ENCODE measurements at places on chromosomes 3 and 15.

DNA sequence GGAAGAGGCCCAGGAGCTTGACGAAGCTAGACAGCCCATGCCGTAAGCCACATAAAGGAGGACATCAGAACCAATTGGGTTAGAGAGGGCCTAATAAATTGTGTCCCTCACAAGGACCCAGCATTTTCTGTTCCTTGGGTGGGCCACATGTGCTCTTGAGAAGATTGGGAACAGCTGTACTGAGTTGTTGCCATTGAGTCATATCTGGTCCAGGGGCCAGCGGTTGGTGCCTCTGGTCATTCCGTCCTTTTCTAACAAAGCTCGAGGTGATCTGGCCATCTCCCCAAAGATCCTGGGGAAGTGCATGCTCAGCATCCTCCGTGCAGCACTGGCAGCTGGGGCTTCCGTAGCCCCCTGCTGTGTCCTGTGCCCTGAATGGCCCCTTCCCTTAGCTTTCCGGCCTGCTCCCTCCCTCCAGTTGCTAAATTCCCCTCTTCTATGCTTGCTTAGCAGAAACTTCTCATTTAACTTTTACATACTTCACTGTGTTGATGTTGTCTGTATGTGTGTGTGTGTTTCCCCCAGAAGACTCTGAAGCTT, 73.0 kb downstream of the EEFSEC start:
- no peak for DNase-seq

GRCh38 chr15:71048913-71049675, 66.2 kb upstream of the THSD4 start:
- no peak for DNase-seq

DNA sequence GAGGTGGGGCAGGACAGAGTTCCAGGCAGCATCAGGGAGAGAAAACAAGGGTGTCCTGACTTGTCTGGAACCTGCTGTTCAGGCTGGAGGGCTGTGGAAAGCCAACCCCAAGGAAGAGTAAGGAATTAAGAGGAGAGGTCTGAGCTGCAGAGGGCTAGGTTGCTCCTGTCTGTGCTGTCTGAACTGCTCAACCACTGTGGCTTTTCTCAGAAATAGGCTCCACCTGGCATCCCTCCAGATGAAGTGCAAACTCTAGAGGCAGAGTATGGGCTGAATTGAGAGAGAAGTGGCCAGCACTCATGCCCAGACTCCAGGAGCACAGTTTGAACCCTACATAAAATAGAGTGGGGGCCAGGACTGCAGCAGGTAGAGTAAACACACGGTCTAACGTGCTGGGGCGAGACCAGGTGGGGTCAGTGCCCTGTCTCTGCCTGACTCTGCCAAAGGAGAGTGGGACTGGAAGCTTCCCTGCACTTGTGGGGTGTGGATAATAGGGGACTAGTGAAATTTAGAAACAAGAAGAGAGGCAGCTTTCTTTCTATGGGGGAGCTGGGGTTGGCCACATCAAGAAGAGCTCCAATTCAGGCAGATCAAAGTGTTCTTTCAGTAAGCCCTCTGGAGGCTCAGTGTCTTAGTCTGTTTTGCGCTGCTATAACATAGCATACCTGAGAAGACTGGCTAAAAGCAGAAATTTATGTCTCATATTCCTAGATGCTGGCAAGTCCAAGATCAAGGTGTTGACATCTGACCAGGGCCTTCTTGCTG, 28.0 kb upstream of the MNS1 start:
- peak; percentile 84 for DNase-seq

- DNase-seq, result no peak
Measured at GRCh38 chr15:39362821-39363561, 217.9 kb upstream of the THBS1 start.

DNA sequence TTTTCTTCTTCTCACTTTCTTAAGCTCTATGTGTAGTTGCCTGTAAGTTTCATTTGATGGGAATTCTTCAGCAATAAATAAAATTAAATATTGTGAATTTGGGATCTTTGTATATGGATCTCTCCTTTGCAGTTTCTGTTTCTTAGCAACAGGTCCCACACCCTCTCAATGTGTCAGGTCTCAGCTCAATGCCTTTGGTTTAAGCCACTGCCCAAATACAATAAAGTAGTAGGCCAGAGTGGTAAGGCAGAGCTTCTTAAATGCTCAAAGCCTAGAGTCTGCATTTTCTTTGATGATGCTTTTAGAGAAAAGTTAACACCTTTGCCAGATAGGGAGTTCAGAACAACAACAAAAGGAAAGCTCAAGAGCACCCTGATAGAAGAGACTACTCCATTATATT, 343.7 kb downstream of the NSUN3 start:
- DNase-seq, result no peak

DNA sequence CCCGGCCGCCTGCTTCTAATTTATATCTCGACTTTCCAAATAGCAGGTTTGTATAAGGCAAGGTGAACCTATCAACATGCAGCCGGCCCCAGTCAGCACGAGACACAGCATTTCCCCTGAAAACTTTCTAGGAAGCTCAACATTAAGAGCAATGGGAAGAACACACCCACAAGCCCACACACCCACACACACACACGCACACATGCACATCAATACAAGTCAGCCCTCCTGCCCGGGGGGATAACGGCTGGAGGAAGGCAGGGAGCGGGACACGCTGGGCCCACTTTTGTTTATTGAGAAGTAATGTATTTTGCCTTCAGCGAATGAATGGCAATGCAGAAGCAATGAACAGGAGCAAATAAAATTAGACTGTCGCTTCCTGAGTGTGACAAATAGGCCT, 83.5 kb downstream of the PCSK6 start:
- DNase-seq, result no peak

DNA sequence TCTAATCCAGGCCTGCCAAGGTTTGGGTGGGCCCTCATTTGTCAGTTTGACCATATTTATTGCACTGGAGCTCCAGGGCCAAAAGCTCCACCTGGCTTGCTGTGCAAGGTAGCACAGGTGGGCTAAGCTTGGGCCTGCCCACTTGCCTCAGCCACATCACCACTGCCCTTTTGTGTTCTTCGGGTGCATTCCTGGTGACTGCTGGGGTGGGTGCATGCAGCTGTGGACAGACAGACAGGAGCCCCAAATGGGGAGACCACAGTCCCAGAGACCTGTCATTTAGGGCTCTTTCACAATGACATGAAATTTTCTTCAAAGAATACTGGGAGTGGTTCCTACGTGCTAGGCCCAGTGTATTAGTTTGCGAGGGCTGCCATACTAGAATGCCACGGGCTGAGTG, 2.7 kb downstream of the MESP2 start:
- DNase-seq, result no peak

DNA sequence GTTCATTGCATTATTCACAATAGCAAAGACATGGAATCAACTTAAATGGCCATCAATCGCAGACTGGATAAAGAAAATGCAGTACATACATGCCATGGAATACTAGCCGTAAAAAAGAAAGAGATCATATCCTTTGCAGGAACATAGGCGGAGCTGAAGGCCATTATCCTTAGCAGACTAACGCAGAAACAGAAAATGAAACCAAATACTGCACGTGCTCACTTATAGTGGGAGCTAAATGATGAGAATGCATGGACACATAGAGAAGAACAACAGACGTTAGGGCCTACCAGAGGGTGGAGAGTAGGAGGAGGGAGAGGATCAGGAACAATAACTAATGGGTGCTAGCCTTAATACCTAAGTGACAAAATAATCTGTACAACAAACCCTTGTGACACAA, 57.9 kb downstream of the RASA2 start:
- peak; percentile 36 for DNase-seq

DNA sequence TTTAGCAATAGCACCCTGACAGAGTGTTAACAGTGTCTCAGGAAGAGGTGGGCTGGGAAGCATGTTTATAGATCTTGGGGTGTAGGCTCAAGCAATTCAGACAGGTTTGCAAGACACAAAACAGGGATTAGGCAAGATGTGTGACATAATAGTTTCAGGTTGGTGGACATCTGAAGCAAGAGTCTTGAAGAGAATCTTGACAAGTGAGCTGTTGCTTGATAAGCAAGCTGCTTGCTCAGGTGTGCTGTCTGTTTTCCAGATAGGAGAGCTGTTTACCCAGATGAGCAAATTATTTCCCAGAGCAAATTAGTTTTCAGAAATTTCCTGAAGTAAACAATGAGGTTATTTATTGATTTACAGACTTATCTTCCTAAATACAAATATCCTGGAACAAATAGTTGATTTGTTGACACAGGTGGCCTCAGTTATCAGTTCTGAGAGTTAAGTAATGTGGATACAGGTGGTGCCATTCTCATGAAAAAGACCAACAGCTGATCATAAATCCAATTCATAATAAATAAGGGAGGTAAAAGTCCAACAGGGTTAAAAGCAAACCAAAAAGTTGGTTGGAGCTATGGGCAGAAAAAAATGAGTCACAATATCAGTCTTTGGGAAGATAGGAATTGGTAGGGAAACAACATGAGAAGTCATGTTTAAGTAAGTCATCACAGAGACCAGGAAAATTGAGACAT, 437.3 kb downstream of the TBL1XR1 start:
- DNase-seq, result no peak

DNA sequence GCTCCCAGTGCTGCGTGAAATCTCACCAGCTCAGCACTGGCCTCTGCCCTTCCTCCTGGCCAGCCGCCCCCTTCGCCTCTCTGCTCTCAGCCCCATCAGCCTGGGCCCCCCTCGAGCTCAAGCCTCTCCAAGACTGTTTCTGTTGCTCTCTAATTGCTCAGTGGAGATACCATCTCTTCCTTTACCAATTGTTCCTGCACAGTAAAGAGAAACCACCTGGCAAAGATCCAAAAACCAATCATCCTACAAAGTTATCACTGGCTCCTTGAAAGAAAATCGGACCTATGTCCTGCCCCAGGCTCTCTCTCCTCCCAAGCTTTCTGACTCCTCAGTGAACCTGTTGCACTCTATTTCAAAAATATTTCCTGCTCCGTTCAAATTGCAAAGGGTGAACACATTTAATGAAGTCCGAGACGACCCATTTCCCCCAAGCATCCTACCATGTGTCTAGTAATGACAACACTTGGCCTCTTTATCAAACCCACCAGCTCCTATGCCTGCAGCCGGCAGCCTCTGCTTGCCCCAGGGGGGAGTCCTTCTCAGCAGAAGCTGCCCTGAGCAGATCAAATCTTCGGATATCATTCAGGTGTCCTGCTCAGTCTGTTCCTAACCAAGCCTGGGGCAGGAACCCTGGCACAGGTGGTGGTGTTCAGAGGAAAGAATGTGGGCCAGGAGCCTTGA, 53.7 kb upstream of the FAM174B start:
- peak; percentile 61 for DNase-seq

GRCh38 chr3:24263069-24263668, 231.5 kb downstream of the THRB start:
- DNase-seq, result peak; percentile 90

- peak; percentile 72 for DNase-seq
Measured at GRCh38 chr3:4751502-4752101, 227.6 kb upstream of the BHLHE40 start.

DNA sequence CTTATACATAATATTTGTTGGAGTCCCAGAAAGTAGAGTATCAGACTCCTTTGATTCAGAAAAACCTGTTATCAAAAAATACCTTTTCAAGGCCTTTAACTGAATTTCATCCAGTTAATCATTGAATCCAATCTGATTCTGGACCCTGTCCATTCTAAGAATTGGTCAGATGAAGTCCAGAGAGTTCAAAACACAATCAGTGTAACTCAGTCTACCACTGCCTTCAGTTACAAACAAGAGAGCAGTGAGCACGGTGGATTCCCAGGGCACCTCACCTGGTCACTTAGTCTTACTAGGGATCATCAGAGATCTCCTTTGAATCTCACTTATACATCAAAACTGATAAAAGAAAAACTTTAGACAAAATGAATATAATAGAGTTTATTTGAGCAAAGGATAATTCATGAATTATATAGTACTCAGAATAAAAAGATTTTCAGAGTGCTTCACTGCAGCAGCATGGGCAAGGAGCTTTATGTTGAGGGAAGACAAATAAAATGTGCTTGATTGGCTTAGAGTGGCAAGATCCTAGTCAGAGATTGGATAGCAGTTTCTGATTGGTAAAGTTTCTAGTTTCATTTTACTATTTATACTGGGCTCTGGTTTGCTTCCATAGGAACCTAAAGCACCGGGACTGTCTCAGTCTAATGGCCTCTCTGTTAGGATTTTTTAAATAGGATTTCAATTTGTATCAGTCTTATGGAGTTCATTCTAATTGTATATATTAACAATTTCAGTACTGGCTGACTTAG, 474.9 kb upstream of the GOLIM4 start:
- no peak for DNase-seq

DNA sequence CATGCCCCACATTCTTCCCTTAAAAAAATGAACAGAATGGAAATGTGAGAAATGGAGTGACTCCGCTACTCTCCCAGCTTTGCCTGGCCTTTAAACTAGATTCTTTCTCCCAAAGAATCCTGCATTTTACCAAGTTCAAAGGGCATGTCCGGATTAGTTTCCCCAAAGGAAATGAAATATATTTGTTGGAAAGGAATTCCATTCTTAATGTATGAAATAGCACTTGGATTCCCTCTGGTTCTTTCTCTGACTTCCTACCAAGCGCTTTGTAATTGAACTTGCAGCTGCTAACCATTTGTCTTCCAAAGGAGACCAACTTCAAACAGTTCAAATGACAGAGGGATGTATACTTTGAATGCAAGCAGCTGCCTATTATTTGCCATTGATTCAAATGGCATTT, 18.9 kb downstream of the MAP2K1 start:
- no peak for DNase-seq

- DNase-seq, result no peak
Measured at GRCh38 chr3:17266846-17267245, 382.1 kb downstream of the PLCL2 start.

DNA sequence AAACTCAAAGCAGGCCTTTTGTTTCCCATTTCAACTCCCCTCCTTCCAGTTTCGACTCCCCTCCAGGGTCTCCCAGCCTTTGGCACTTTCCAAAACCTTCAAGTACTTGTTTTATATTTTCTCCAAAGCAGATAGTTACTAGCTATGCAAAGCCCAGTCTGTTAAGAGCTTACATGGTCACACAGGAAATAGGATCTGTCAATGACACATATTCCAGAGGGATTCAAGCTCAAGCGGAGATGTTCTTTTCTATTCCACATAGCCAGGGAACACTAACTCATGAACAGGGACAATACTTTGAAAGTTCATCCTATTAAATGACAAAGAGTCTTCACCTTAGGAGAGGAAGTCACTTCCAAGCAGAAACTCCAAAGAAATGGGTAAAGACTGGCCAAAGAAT, 18.6 kb downstream of the SUCLG2 start:
- DNase-seq, result no peak

DNA sequence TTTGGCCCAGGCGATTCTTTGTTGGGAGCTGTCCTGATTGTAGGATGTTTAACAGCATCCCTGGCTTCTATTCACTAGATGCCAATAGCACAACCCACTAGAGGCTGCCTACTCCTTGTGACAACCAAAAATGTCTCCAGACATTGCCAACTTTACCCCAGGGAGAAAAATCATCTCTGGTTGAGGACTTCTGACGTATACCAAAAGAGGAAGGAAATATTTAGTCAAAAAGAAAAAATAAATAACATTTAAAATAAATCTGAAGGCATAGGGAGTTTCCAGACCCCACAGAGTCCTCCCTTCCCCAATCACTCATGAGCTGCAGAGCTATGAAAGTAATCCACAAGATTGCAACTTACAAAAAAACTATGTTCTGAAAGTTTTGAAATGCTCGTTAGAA, 61.0 kb downstream of the MECOM start:
- no peak for DNase-seq

- DNase-seq, result no peak
Measured at GRCh38 chr15:51288143-51289065, 50.0 kb downstream of the CYP19A1 start.
